AG20443 (cell line): ENCODE measurements at places on chromosomes 1 and 21.

GRCh38 chr1:172761581-172762486 is 102.9 kb downstream of the FASLG start:
- no peak for DNase-seq

DNA sequence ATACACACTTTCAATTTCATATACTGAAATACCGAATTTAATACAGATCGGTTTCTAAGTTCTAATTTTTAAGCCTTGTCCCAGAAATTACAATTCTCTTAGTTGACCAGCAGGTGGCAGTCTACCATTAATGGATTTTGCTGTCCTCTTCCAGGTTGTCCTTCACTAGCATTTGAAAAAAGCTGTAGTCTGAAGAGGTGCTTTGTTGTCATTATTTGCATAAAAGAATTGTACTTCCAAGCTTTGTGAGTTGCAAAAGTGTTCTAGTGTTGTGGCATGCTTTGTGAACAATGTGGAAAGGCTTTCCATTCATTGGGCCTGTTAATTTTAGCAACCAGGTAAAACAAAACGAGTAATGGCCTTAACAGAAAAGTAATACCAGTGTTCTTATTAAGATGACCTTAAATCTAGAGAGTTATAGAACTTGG is 193.6 kb downstream of the RPS6KC1 start:
- peak; percentile 41 for DNase-seq

- DNase-seq = peak; percentile 66
These were observed 217.3 kb downstream of the PTPRU start for GRCh38 chr1:29453502-29454240.

DNA sequence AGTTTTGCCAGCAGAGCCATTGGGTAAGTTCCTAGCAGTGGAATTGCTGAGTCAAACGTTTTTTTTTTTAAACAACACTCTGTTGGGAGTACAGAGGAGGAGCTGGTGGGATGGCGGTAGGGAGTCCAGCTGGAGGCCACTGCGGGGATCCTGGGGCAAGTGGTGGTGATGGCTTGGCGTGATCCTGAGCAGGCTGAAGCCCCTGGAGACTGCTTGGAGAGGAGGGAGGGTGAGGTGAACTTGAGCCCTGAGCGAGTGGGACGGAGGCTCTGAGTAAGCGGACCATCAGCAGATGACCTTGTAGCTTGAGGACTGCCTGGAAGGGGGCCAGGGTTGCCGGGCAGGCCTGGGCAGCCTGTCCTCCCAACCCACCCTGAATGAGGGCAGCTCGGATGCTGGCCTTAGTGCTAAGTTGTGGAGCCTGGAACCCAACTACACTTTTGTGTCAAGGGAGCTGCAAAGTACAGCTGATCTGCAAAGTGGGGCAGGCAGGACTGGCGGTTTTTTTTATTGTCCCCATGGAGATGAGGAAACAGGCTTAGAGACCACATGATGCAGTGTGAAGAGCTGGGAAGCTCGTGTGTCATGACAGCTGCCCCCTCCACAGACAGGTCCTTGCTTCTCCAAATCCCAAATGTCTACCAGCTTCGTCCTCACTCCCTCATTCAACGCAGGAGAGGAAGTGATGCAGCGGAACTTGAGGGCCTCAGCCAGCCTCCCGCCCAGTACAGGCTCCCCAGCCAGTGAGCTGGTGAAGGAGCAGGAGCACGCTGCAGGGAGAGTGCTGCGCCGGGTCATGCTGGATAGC is 20.2 kb downstream of the MRPL37 start:
- peak; percentile 74 for DNase-seq

DNA sequence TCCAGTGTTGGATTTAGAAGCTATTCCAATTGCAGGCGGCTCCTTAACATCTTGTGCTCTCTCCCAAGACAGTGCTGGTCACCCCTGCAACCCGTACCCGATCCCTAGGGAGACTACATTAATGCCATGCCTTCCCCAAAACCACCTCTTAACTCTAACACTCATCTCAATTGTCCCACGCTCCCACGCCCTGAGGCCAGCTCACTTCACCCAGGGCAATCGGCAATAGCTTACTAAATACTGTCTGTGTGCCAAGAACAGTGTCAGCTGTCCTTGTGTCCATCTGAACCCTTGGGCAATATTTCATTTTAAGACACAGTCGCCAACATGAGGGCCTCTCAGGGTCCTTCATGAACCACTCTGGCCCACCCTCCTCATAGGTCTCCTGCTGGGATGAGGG is 13.9 kb downstream of the C1orf198 start:
- no peak for DNase-seq

DNA sequence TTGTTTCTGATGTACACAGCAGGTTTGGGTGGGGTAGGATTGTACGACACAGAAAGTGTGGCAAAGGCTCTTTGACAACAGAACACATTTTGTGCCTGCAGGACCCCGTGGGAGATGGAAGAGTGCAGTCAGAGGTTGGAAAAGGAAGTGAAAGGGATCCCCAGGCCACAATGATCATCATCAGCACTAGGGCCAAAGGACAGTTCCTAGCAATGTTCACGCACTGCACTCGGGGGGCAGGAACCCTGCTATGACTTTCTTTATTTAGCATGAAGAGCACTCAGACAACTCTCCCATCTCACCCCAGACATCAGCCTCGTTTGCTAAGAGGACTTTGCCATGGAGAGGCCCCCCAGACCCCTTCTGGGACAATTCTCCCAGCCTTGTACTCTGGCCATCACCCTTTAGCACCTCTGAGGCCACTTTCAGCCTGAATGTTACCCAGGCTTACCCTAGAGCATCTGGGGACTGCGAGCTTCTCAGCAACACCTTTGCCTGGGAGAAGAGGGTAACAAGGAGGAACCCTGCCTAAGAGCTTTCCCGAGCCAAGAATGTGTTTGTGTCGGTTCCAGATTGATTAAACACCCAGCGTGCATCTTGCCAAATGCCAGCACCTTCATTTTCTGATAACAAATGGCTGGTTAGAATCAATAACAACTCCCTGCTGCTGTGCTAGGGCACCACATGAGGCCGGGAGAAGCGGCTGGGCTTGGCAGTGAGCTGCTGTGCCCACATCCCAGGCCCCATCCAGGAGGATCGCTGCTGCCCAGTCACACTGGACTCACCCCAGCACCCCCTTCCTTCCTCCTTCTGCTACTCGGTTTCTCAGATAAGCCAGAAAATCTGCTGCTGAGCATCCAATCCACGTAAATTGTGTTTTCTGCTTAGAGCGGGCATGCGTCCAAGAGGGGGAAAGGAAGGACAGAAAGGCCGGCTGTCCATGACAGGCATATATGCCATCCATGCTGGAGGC is 633.1 kb downstream of the AJAP1 start:
- DNase-seq = no peak

- no peak for DNase-seq
These were observed 21.0 kb upstream of the CBR3 start for GRCh38 chr21:36113647-36114428.

GRCh38 chr1:151007853-151008243 is 401 bp upstream of the PRUNE1 start:
- no peak for DNase-seq

DNA sequence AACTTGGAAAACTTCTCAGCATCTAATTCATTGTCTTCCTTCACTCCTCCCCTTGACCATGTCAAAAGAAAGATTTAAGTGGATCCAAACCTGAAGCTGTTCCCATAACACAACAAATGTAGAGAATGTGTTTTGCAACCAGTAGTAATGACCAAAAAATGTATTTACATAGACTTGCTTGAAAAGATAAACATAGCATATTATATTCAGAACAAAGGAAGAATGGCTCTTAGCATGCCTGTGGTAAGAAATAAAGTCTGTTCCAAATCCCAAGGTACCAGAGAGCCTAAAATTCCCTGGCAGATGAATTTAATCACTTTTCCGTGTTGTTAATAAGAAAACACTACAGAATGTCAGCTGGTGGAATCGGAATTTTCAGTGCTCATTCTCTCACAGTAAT is 36.8 kb downstream of the FMO3 start:
- DNase-seq = peak; percentile 45

DNA sequence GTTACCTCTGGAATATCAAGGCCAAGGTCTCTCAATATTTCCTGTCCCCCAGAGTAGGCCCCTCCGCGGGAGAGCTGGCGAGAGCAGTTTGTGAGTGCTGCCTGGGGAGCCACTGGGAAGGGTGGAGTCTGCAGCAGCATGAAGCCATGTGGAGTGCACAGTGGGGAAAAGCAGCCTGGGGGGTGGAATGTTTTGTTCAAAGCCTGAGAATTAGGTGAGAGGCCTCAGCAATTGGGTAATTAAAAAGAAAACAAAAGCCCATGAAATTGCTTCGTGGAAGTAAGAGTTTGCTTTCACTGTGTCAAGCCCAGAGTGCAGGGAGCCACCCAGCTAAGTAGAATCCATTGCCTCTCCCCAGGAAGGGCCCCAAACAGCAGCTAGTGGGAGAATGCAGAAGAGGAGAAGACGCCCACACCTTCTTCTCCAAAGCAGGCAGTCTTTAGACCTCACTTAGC is 30.2 kb upstream of the DISC1 start:
- no peak for DNase-seq

- no peak for DNase-seq
These were observed 13.6 kb upstream of the C1QTNF12 start for GRCh38 chr1:1259951-1260600.

DNA sequence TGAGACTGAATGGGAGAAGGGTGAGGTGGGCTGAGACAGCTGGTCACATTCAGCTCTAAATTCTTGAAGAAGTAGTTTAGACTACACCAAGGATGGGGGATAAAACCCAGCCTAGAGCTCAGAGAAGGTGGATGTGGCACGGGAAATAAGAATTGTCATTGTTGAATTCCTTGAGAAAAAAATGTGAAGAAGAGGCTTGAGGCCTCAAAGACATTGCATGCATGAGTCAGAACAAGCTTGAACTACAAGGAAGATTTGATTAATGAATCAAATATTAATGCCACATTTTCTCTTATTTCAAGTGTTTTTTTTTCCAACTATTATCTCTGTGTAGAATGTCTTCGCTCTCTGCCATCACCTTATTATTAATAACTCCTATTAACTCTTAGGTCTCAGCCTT is 58.9 kb downstream of the MAP3K7CL start:
- peak; percentile 36 for DNase-seq

DNA sequence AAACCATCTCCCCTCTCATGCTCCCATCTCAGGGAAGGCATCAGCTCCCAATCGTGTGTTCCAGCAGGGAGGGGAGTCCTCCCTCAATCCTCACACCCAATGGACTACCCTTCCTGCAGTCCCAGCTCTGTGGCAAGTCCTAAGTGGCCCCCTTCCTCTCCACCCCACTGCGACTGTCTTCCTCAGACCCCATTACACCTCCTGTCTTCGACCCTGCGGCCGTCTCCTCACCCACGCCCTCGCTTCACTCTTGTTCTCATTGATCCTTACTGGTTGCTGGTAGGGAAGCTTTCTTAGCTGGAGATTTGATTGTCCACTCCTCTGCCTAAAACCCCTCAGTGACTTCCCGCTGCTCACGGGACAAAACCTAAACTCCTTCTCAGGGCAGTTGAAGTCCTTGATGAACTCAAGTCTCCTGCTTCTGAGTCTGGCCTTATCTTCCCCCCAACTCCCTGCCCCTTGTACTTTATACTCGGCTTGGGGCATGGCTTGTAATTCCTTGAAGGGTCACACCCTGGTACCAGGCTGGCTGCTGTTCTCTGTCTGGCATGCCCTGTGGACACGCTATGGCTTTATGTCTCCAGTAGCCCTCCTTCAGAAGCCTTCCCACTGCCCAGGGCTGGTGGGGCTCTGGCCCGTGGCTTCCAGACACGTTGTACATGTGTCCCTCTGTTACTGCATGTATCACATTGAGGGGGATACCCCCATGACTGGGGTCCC is 2.3 kb upstream of the EPS8L3 start:
- no peak for DNase-seq

- DNase-seq = no peak
These were observed 95.2 kb downstream of the NTPCR start for GRCh38 chr1:233045588-233045987.
